ENCODE measurements at places on chromosomes 7 and 10. TPM values are rescaled to one million over a fixed set of nuclear protein-coding genes. Genes with fewer than 3 reads are reported as not detected.
A peak's percentile ranks its signal among the peaks of the same experiment; 100 is the strongest.

The NUTM2D gene
- total RNA-seq: 2.3 TPM

GRCh38 chr10:68112837-68113236 is 3.5 kb downstream of the MYPN start:
- no peaks in the 10 kb centered on the region for H3K27me3 ChIP-seq
- no peak for DNase-seq
- no peaks in the 10 kb centered on the region for H3K4me1 ChIP-seq
- H3K27ac ChIP-seq: no peak overlapping the region
- H3K36me3 ChIP-seq: no peaks in the 10 kb centered on the region
- H3K4me3 ChIP-seq: no peak overlapping the region

GRCh38 chr10:67519434-67519833 is 176.6 kb downstream of the CTNNA3 start:
- DNase-seq: no peak
- H3K27me3 ChIP-seq: peaks cover 25% of the 10 kb centered on the region
- H3K27ac ChIP-seq: no peak overlapping the region
- no peak overlapping the region for H3K4me3 ChIP-seq
- H3K36me3 ChIP-seq: no peaks in the 10 kb centered on the region

The DENND2A gene
- not detected for total RNA-seq

- no peaks in the 10 kb centered on the region for H3K27me3 ChIP-seq
- H3K27ac ChIP-seq: peak overlapping the region; percentile 94
- H3K4me3 ChIP-seq: no peak overlapping the region
Observed at GRCh38 chr10:110775020-110775375, 96.7 kb upstream of the PDCD4 start.

DNA sequence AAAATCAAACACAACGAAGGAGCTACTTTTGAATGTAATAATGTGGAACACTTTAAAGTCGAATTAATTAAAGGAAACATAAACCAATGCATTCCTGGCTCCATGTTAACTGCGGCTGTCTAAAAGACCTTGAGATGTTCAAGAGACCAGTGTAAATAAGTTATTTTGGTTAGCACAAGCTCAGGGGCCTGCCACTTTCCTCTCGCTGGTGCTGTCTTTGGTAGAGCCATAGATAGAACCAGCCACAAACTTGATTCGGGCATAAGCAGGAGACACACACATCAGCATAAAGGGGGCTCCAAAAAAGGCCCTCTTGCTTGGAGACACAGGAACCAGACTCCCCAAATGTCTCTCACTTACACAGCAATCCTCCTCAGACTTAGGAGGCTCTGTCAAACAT is 121.6 kb upstream of the TBX20 start:
- no peak for DNase-seq
- no peaks in the 10 kb centered on the region for H3K4me1 ChIP-seq
- H3K36me3 ChIP-seq: no peaks in the 10 kb centered on the region
- H3K4me3 ChIP-seq: no peak overlapping the region
- H3K27me3 ChIP-seq: no peaks in the 10 kb centered on the region

DNA sequence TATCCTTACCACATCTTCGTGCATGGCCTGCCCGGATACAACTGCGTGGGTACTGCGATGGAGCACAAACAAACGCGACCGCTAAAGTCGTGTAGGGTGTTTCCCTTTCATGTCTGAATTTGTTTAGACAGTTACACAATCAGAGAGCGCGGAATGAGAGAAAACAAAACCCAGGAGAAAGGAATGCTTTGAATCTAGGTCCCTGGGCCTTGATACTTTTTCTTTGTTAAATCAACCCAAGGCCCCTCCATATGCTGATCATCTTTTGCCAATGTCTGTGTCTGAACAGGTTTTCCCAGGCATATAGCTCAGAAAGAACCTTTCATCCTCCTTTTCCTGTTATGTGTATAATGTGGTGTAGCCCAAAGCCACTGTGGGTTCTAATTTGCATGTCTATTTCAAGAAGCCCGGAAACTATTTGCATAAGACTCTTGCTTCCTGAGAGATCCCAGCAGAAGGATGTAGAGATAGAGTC is 145.8 kb downstream of the FRMD4A start:
- peaks cover 56% of the 10 kb centered on the region for H3K27me3 ChIP-seq
- H3K27ac ChIP-seq: no peak overlapping the region
- no peaks in the 10 kb centered on the region for H3K4me1 ChIP-seq

The STAG3 gene
- total RNA-seq: 1.1 TPM

GRCh38 chr7:105917659-105918058 is 41.3 kb upstream of the ATXN7L1 start:
- H3K27ac ChIP-seq: no peak overlapping the region
- H3K27me3 ChIP-seq: no peaks in the 10 kb centered on the region
- H3K4me1 ChIP-seq: peaks cover 4% of the 10 kb centered on the region

The TEX36 gene
- not detected for total RNA-seq

GRCh38 chr10:100167553-100168312 is 18.1 kb downstream of the ERLIN1 start:
- H3K36me3 ChIP-seq: peaks cover 44% of the 10 kb centered on the region
- no peaks in the 10 kb centered on the region for H3K27me3 ChIP-seq
- no peak overlapping the region for H3K4me3 ChIP-seq

- peaks cover 43% of the 10 kb centered on the region for H3K27me3 ChIP-seq
- DNase-seq: no peak
- H3K4me3 ChIP-seq: no peak overlapping the region
- no peaks in the 10 kb centered on the region for H3K36me3 ChIP-seq
- H3K27ac ChIP-seq: no peak overlapping the region
Observed at GRCh38 chr10:79505829-79506228, 6.5 kb upstream of the EIF5AL1 start.

- H3K27ac ChIP-seq: no peak overlapping the region
- H3K4me1 ChIP-seq: peaks cover 11% of the 10 kb centered on the region
- DNase-seq: no peak
- no peaks in the 10 kb centered on the region for H3K36me3 ChIP-seq
Observed at GRCh38 chr7:21169667-21170580, 258.0 kb upstream of the SP4 start.

The FLNC gene
- total RNA-seq: 0.28 TPM

DNA sequence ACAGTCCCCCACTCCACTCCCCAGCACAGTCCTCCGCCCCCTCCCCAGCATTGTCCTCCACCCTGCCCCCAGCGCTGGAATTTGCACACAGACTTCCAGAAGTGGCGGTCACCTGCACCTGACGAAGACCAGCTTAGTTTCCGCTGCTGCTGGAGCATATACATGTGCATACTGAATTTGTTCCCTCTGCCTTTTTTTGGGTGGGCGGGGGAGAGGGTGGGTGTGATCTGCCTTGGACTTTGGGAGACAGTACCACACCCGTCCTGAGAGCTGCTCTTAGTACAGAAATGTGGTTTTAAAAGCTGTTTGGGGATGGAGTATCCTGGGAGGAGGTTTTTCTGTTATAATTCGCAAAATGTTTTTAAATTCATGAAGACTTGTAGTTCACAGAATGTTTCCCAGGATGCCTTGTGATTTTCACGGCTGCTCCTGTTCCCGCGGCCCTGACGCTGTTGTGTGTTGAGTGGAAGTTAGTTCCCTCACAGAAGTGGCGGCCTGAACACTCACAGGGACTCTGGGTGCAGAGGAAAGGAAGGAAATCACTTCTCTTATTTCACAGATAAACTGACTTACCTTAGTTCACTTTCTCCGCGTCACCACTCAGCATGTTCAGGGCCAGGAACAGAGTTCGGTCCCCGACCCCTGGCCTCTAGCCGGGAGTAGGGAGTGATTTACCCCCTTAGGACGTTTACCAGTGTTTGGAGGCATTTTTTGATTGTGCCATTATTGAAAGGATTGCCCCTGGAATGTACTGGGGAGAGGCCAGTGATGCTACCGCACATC is 18.6 kb downstream of the PFKP start:
- H3K27ac ChIP-seq: peak overlapping the region; percentile 51
- peaks cover 25% of the 10 kb centered on the region for H3K4me1 ChIP-seq
- DNase-seq: no peak
- no peaks in the 10 kb centered on the region for H3K27me3 ChIP-seq
- no peak overlapping the region for H3K4me3 ChIP-seq

DNA sequence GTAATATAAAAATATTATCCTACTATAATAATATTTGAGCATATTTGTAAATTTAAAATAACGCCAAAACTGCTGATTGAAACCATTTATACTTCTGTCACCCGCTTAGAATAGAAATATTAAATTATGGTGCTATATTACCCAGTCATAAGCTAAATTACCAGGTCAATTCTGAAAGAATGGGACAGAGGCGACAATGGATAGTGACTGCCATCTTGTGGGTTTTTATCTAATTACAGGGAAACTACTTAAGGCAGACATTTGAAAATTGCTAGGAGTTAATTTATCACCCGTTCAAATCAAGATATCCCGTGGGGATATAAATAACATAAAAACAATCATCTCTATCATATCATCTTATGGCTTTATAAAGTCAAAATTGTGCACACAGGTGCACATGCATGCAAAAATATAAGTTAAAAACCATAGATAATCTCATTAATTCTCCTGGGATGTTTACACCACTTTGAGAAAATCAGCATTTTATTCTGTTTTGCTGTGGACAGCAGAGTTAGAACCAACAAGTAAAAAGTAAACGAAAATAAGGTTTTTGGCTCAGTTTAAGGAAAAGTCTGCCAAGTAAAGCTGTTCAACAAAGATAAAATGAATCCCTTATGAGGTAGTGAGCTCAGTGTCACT is 41.3 kb upstream of the HPSE2 start:
- no peaks in the 10 kb centered on the region for H3K36me3 ChIP-seq
- H3K27ac ChIP-seq: no peak overlapping the region
- no peaks in the 10 kb centered on the region for H3K4me1 ChIP-seq
- DNase-seq: peak; percentile 34

The ZNF107 gene
- 4.6 TPM for total RNA-seq

DNA sequence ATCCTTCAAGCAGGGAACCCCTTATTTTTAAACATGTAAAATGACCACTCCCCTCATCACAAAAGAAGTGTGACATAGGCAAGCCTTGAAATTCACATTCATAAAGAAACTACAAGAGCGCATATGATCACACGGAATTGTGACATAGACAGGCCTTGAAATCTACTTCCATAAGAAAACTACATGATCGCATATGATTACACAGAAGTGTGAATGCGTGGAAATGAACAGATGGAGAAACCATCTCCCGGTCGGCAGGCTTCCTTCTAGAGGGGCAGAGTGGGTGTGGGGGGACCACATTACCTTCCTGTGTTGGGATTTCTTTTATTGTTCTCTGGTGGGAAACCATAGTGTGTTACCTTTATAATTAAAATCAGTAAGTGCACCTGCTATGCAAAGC is 285.1 kb upstream of the ADARB2 start:
- peaks cover 5% of the 10 kb centered on the region for H3K4me1 ChIP-seq
- no peaks in the 10 kb centered on the region for H3K36me3 ChIP-seq
- H3K27ac ChIP-seq: no peak overlapping the region
- H3K4me3 ChIP-seq: no peak overlapping the region
- no peak for DNase-seq

DNA sequence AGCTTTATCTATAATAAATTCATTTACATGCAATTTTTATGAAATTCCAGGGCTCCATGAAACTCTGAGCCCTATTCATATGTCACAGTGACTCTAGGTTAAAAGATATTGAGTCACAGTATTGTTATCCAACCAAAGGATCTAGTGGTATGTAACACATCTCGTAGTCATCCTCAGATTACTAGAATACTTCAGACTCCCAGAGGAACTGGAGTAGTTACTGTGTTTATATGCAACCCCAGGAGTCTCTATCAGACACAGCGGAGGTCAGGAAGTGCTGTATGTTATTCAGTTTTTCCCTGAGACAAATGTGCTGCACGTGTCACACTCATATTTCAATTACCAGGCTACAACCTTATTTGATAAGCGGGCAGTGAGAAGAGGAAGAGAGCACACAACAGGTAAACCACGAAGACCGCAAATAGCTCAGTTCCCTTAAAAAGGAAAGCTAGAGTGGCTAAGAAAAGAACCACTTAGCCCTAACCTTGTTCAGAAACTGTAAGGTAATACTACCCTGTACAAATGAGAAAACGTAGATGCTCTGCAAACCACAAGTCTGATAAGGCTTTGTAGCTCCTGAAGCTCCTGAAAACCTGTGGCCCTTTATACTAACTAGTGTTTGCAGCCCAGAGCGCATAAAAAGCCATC is 114.0 kb upstream of the CNTNAP2 start:
- H3K36me3 ChIP-seq: no peaks in the 10 kb centered on the region
- peaks cover 33% of the 10 kb centered on the region for H3K27me3 ChIP-seq
- H3K4me3 ChIP-seq: no peak overlapping the region
- no peaks in the 10 kb centered on the region for H3K4me1 ChIP-seq
- H3K27ac ChIP-seq: no peak overlapping the region

DNA sequence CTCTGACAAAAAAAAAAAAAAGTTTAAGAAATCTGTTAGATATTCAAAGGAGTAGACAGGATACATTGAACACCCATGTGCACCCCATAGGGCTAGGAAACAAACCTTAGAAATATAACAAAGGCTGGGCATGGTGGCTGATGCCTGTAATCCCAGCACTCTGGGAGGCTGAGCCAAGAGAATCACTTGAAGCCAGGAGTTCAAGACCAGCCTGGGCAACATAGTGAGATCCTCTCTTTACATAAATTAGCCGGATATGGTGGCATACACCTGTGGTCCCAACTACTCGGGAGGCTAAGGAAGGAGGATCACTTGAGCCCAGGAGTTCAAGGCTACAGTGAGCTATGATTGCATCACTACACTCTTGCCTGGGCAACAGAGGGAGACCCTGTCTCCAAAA is 15.3 kb downstream of the CLIP2 start:
- no peak for DNase-seq
- H3K4me3 ChIP-seq: no peak overlapping the region
- H3K36me3 ChIP-seq: peaks cover 11% of the 10 kb centered on the region
- peaks cover 12% of the 10 kb centered on the region for H3K4me1 ChIP-seq
- H3K27ac ChIP-seq: no peak overlapping the region

GRCh38 chr7:106915407-106915806 is 50.3 kb downstream of the PIK3CG start:
- no peaks in the 10 kb centered on the region for H3K36me3 ChIP-seq
- no peak overlapping the region for H3K27ac ChIP-seq
- H3K27me3 ChIP-seq: peaks cover 23% of the 10 kb centered on the region
- no peak for DNase-seq
- no peak overlapping the region for H3K4me3 ChIP-seq
- no peaks in the 10 kb centered on the region for H3K4me1 ChIP-seq

- H3K27ac ChIP-seq: no peak overlapping the region
- no peaks in the 10 kb centered on the region for H3K36me3 ChIP-seq
- H3K4me3 ChIP-seq: no peak overlapping the region
- H3K27me3 ChIP-seq: no peaks in the 10 kb centered on the region
- no peak for DNase-seq
Observed at GRCh38 chr7:116328161-116328560, 117.8 kb downstream of the TES start.

- H3K27ac ChIP-seq: no peak within 1 kb of the TSS
- no peaks in the 10 kb centered on the region for H3K36me3 ChIP-seq
- no peaks in the 10 kb centered on the region for H3K27me3 ChIP-seq
- no peak for DNase-seq
- no peak within 1 kb of the TSS for H3K4me3 ChIP-seq
Observed at GRCh38 chr10:17808971-17809841, at the start of gene MRC1. MRC1 (plus strand) TSS chr10:17809348; CDS start chr10:17809466, 118 bp downstream.

GRCh38 chr7:39540320-39540719 is 25.9 kb upstream of the YAE1 start:
- no peak overlapping the region for H3K27ac ChIP-seq
- no peaks in the 10 kb centered on the region for H3K4me1 ChIP-seq
- H3K4me3 ChIP-seq: no peak overlapping the region
